ENCODE measurements at places on chromosomes 2 and 18.

- DNase-seq: no peak
Observed at GRCh38 chr18:49473721-49474120, 13.3 kb upstream of the DYM start.

- no peak for DNase-seq
Observed at GRCh38 chr2:85234868-85235267, 92.9 kb downstream of the TGOLN2 start.

- peak; percentile 20 for DNase-seq
Observed at GRCh38 chr2:20429528-20429927, 17.3 kb upstream of the RHOB start.

DNA sequence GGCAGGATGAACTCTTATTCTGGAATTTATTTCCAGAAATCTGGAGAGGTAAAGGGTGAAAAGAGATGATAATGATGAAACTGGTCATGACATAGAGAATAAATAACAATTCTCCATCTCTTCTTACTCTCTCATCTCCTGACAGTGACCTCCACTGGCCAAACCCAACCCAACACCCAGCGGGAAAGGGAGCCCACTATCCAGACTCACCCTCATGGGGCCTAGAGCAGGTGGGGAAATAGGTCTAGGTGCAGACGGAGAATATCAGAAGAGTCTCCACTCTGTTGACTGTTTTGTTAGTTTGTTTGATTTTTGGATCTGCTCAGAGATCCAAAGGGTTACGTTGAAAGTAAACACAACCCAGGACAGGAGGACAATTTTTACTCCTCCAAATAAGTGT lies 263.2 kb upstream of the PARD3B start:
- DNase-seq: no peak

DNA sequence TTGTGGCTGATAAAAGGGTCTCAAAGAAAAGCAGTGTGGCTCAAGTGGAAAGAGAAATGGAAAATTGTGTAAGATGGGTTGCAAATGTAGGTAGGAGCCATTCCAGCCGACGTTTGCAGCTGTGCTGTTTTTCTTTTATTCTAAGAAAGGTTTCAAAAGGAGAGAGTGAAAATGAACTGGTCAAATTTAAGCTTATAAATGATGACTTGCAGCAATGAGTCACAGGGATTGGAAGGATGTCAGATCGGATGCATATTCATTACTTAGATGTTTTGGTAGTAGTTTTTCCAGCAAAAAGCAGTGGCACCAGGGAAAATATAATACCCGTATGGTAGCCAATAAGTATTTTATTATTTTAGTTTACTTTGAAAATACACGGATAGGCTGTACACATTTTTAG lies 79.1 kb downstream of the LRRTM4 start:
- DNase-seq: no peak

- DNase-seq: peak; percentile 23
Observed at GRCh38 chr18:41687138-41687537, 267.9 kb upstream of the PIK3C3 start.

GRCh38 chr18:55088561-55088960 lies 129.3 kb upstream of the CCDC68 start:
- no peak for DNase-seq

DNA sequence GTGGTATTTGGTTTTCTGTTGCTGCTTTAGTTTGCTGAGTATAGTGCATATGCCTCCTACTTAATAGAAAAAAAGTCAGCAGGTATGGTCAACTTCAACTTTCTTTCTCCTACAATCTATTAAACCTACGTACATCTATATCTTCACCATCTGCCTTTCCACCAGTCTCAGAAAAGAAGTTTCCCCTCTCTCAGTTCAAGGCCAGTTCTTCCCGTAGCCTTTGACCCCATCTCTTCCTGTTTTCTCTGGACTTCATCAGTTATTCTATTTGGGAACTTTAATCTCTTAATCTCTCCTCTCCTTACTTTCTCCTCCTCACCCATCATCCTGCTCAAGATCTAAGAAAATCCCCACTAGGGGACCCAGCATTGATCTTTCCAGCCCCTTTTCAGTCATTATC lies 5.7 kb downstream of the PTRHD1 start:
- no peak for DNase-seq

GRCh38 chr2:33372940-33373553 lies 103.4 kb upstream of the RASGRP3 start:
- DNase-seq: peak; percentile 50

DNA sequence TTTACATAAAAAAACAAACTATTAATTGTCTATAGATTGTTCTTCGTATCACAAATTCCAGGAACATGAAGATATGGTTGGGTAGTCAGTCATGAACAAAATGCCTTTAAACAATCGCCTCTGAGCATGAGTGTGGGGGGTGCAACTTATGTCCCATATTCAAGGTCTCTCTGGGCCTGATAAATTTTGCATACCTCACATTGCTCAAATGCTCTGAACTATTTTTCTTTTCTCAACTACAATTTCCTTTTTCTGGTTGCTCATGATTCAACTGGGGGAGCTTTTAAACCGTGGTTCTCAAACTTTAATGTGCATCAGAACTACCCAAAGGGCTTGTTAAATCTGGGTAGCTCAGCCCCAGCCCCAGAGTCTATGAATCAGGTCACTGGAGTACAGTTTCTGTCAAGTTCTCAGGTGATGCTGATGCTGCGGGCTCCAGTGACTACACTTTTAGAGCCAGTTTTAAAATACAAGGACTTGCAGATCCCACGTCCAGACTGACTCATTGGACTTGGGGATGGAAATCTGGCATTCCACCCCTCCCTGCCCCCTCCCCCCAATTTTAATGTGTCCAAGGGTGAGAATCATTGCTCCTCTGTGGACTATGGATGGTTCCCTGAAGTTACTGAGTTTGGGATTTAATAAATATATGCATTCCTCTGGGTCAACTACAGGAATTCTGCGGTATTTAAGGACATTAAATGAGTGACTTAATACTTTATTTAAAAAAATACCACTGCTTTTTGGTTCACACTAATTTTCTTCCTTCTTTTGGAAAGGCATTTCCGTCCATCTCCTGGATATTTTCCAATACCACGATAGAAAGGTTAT lies 1.5 kb upstream of the GPD2 start:
- DNase-seq: no peak

GRCh38 chr2:167602122-167602521 lies 645.3 kb downstream of the STK39 start:
- no peak for DNase-seq

DNA sequence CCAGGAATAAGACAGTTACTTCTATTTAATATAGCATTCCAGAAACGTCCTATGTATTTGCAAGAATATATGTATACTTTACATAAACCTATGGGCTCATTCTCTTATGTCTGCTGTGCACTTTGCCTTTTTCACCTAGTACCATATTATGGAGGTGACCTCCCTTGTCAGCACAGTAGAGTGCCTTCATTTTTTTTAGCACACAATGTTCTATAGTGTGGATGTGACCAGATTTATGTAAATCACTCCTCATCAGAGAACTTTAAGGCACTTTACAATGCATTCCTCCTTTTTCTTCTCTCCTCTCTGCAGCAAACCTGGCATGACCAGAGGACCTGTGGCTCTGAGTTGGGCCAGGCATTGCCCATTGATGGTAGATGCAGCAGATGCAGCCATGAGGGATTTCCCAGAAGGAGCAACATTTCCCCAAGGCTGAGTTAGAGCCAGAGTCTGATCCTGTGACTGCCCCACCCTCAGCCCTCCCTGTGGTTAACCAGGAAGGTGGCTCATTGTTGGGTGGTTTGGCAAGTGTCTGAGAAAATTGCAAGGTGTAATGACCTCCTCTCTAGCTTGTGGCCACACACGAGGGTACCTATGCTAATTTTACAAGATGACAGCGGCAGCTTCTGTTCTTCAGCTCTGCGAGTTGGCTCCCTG lies 76.5 kb upstream of the DLX2 start:
- no peak for DNase-seq

GRCh38 chr2:119426801-119427395 lies 4.8 kb upstream of the TMEM37 start:
- no peak for DNase-seq

DNA sequence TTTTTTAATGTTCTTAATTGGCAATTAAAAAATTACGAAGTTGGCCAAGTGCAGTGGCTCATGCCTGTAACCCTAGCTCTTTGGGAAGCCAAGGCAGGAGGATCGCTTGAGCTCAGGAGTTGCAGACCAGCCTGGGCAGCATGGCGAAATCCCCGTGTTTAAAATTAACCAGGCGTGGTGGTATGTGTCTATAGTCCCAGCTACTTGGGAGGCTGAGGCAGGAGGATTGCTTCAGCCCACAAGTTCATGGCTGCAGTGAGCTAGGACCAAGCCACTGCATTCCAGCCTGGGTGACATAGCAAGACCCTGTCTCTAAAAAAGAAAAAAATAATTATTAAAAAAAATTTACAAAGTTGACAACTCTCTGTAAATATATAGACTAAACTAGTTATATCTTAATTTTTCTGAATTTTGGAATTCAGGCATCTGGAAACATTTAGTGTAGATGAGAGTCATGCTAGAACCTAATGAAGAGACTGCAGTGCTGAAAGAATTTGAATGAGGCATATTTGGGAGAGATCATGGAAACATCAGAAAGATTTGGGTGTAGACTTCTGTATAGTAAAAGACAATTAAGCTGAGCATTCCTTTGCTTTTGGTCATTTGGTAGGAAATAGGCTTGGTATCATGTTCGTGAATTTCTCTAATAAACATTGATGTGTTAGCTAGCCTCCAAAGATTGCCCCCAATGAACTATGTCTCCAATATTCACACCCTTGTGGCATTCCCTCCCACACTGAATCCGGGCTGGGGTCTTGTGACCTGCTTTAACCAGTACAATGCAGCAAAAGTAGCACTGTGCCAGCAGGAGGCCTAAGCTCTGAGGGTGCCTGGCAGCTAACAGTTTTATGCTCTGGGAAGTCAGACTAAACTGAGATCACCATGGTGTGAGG lies 4.2 kb upstream of the ROCK1 start:
- peak; percentile 28 for DNase-seq

- DNase-seq: peak; percentile 88
Observed at GRCh38 chr2:55049043-55049820, 1.0 kb downstream of the RTN4 start.

DNA sequence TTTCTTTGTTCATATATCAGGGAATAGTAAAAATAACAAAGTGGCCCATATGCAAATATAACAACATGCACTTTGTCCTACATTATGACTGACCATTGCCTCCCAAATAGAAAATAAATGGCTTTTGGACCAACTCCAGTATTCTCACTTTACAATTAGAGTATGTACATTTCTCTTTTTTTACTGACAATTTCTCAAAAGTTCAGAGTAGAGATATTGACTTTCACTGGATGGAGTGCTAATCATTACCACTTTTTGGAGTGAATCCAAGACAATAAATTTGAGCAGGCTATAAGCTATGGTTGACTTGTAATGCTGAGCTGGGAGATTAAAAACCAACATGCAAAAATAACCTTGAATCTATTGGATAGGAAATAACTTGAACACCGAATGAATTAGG lies 987.4 kb downstream of the SUCLG1 start:
- DNase-seq: no peak

DNA sequence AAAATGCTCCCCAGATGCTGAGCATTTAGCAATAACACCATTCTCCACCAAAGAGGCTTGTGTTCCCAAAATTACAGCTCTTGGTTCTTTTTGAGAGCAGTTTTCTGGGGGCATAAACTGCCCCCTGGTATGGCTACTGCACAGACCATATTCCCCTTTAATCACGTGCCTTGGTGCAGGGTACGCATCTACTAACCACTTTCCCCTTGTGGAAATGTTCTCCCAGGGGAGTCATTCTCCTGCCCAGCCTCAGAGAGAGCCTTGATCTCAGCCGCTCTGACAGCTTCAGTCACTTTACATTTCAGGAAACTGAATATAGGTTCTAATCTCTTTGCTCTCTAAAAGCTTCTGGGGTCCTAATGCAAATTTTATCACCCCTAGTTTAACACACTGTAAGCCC lies 44.7 kb upstream of the EML6 start:
- no peak for DNase-seq

DNA sequence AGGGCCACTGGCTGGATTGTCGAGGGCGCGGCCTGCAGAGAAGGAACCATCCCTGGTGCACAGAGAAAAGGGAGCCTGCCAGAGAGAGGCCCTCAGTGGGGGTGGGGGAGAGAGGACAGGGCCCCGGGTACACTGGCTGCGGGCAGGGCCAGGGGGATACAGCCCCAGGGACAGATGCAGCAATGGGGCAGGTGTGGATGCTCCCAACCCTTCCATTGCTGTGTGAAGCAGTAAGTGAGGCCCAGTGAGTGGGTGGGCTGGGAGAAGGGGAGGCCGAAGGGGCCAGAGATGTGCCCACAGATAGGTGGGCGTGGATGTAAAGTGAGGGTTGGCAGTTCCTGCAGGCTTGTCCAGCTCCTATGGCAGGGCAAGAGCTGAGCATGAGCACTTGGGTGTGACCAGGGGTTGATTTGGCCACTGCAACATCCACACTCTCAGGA lies 7.4 kb downstream of the AGXT start:
- DNase-seq: no peak
